ENCODE measurements at places on chromosomes 16 and 17.

DNA sequence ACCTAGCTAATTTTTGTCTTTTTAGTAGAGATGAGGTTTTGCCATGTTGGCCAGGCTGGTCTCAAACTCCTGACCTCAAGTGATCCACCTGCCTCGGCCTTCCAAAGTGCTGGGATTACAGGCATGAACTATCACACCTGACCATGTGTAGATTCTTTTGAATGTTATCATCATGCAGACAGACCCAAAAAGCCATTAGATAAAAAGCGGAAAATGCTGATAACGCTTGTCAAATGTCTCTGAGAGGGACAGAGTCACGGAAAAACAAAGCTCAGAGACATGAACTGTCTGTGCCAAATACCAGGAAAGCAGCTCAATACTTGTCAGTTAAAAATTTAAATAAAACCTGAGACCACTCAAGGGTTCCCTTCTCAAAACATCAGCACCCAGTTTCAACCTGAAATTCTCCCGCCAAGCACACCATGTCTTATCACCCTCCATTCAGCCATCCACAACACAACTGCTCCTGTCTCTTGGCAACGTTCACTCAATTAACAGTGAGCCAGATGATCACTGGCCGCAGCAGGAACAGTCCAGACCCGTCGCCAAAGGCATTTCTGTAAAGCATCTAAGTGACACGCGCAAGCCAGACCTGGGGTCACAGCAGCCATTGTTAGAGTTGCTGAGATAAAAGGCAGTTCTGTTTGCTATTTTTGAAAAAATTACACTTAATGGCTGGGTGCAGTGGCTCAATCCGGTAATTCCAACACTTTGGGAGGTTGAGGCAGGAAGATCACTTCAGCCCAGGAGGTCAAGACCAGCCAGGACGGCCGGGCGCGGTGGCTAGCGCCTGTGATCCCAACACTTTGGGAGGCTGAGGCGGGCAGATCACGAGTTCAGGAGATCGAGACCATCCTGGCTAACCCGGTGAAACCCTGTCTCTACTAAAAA is 29.7 kb downstream of the FANCA start:
- DNase-seq, result no peak

- no peak for DNase-seq
These were observed 26.8 kb downstream of the DCUN1D3 start for GRCh38 chr16:20873331-20873730.

- DNase-seq, result peak; percentile 95
These were observed 64.6 kb downstream of the FTO start for GRCh38 chr16:53768593-53768992.

GRCh38 chr17:78272181-78272913 is 40.9 kb downstream of the TMEM235 start:
- DNase-seq, result peak; percentile 49

GRCh38 chr16:85314512-85314971 is 202.3 kb upstream of the CIBAR2 start:
- DNase-seq, result no peak

DNA sequence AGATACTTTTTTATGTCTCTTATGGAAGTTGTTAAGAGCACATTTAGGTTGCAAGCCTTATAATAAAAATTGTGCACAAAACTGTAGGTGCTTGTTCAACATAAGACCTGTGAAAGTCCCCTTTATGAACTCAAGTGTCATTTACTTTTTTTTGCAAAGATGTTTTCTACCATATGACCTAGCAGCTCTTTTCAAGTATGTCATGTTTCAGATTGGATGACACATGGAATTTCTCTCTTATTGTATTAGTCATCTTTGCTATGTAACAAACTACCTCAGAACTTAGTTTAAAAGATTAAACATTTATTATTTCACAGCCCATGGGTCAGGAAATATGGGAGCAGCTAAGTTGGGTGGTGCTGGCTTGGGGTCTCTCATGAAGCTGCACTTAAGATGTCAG is 57.9 kb downstream of the PHKB start:
- DNase-seq, result no peak
